ENCODE measurements at places on chromosomes 2 and 18. TPM values are rescaled to one million over a fixed set of nuclear protein-coding genes. Genes with fewer than 3 reads are reported as not detected.

The RBBP8 gene
- 45.7 TPM for total RNA-seq

The CDH2 gene
- total RNA-seq = 200 TPM

The IL1F10 gene
- not detected for total RNA-seq

The PPP1R7 gene
- total RNA-seq = 38.5 TPM

The PRSS56 gene
- total RNA-seq = not detected

The ACOXL gene
- total RNA-seq = not detected

All from occipital lobe (tissue), 3 donors.